Globus pallidus (tissue), 1 donor: ENCODE measurements at places on chromosomes 1 and 21.

GRCh38 chr1:193221651-193222050, 35.2 kb upstream of the B3GALT2 start:
- DNase-seq, result peak; percentile 22

GRCh38 chr1:182143825-182144645, 82.5 kb upstream of the ZNF648 start:
- DNase-seq, result peak; percentile 82

DNA sequence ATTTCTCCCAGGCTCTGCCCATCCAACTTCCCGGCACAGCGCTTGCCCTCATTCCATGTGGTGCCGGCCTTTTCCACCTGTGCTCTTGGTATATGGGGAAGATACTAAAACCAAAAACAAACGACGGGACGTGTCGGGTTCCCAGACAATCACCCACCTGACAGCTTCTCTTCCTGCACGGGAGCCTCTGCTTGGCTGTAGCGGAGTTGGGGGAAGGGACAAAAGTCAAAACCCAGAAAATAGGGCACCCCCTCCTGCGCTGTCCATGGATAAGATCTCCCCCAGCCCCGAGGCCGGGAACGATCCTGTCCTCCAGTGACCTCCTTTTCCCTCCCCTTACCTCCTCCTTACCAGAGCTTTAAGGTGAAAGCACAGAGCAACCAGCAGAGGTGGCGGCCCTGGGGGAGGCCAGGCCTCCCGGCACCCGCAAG, 640 bp downstream of the JTB start:
- DNase-seq, result no peak

- no peak for DNase-seq
Observed at GRCh38 chr21:42830456-42831455, 48.6 kb downstream of the WDR4 start.

- DNase-seq, result no peak
Observed at GRCh38 chr1:195597891-195598290, 1010.3 kb downstream of the KCNT2 start.

- no peak for DNase-seq
Observed at GRCh38 chr1:18960821-18961220, 4.3 kb upstream of the IFFO2 start.

DNA sequence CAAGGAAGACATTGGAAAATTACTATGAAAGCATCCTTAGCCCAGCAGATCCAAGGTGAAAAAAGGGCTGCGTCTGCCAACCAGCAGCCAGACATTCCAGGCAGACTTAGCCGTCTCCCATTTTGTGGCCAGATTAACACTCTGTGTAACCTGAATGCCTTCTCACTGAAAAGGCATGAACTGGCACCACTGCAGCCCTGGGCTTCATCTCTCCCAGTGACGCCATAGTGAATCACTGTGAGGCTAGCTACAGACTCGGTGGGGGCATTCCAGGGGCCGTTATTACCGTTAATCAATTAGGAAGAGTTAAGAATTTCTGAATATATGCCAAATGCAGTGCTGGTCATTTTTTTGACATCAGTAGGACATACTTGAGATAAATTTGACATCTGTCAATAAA, 627.4 kb downstream of the LMO4 start:
- DNase-seq, result peak; percentile 18

- DNase-seq, result no peak
Observed at GRCh38 chr1:14919751-14920150, 233.8 kb upstream of the TMEM51 start.

GRCh38 chr1:39359028-39359570, 132.3 kb upstream of the BMP8A start:
- DNase-seq, result no peak

- peak; percentile 76 for DNase-seq
Observed at GRCh38 chr1:155128755-155129473, 1.2 kb downstream of the EFNA1 start.
